RWPE1 (cell line): ENCODE measurements at places on chromosomes 4 and X.

- DNase-seq: no peak
Observed at GRCh38 chrX:107567370-107567769, 60.9 kb upstream of the PRPS1 start.

- no peak for DNase-seq
Observed at GRCh38 chr4:158991534-158992155, 111.2 kb upstream of the RAPGEF2 start.

- DNase-seq: no peak
Observed at GRCh38 chr4:187094144-187094543, 370.5 kb upstream of the FAT1 start.

DNA sequence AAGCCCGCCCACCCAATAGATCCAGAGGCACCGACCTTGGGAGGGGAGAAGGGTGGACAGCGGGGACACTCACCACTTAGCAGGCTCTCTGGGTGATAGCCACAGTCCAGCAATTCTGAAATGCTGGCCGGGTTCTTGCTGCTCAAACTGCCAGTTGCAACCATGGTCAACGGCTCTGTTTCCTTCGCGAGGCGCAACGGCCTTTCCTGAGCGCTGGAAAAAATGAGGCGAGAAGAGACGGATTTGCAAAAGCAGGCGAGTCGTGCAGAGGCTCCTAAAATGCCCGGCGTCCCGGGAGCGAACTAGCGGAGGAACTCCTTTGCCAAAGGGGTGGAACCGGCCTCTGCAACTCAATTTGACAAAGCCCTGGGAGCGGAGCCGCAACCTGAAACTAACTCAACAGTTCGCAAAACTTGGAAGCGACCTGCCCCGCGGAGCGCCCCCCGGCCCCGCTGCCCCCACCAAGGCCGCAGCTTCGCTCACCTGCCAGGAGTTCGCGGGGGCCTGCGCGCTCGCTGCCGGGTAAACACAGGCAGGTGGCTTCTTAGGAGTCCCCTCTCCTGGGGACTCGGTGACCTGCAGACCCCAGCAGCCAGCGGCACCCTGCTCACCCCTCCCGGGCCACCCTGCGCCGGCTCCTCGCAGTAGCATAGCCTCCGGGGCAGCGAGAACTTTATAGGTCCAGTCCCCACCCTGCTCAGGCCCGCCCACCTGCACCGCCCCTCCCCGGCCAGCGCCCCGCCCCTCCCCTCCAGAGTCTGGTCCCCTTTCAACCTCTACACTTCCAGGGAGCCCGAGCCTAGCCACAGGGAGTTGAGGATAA lies at the start of gene DDIT4L:
Gene DDIT4L, minus strand, starts transcription at position 649 of the 823 bp plus-strand sequence. Its CDS starts 485 bp downstream, at position 164.
- DNase-seq: peak; percentile 27
